OCI-LY7 (cell line): ENCODE measurements at places on chromosomes 4 and X.

GRCh38 chr4:147362938-147363337 lies 118.0 kb upstream of the EDNRA start:
- DNase-seq = no peak

GRCh38 chrX:17590892-17591740 lies 146.2 kb upstream of the SCML1 start:
- peak; percentile 11 for DNase-seq

DNA sequence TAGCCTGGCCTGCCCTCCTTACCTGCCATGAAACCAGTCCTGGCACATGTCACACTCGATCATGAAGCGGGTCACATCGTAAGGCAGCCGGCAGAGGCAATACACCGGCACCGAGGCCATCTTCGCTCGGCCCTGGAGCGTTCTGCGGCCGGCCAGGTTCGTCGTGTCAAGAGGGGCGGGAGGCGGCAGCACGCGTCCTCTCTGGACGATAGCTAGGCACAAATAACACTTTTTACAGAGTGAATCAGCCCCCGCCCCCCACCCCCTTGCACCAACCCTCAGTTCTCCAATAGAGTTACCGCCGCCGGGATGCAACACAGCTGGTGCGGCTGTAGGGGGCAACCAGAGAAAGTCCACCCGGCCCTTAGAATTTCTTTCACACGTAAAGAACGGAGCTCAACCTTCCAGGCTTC lies 1.7 kb downstream of the PHF8 start:
- peak; percentile 72 for DNase-seq

GRCh38 chrX:136646602-136647239 lies 1.2 kb upstream of the CD40LG start:
- DNase-seq = peak; percentile 19

GRCh38 chrX:15292861-15293260 lies 22.6 kb downstream of the ASB11 start:
- no peak for DNase-seq
